ENCODE measurements at places on chromosomes 7 and 10.

- DNase-seq: no peak
Measured at GRCh38 chr7:22117222-22117621, 171.5 kb upstream of the CDCA7L start.

DNA sequence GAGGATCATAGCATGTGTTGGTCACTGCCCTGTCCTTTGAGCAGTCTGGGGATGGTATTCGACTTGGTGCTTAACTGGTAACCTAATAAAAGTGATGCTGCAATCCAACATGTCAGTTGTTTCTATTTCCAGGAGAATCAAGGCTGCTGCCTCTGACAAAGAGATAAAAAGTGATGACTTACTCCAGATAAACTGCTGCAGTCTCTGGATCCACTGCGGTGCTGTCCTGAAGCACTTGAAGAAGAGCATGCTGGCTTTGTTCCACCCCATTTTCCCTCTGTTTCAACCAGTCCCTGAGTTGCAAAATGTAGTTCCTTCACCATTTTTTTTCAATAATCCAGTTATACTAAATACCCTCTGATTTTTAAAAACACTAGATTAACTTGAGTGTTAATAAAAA, 403.5 kb upstream of the ANKRD30A start:
- no peak for DNase-seq

DNA sequence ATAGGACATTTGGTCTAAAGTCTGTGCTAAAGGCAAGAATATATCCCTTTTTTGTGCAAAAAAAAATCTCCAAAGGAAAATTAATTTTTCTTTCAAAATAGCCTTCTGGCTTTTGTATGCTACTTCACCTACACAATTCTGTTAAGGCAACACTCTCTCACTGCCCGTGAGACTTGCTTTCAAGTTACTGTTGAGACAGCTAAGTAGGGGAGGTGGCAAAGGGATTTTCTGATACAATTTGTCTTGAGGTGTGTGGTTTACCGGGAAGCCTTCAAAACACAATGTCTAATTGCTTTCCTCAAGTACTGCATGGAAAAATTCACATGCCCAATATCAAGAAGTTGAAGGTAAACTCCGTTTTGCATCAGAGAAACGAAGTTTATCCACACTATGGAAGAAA, 50.8 kb upstream of the RSU1 start:
- DNase-seq: no peak

DNA sequence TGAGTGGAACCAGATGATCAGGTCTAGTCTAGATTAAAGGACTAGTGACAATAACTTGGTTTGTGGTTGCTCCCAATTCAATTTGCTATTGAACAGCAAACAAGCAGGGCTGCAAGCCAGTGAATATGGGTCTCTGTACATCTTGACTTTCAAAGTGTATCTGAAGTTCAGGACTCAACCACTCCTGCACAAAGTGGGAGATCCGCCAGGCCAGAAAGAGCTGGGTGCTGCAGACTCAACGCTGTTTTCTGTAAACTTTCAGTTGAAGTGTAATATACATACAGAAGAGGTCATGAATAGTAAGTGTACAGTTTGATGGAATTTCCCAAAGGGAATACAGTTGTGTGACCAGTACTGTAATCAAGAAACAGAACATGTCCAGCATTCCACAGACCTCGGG, 416.6 kb downstream of the RPS24 start:
- no peak for DNase-seq

GRCh38 chr10:97329766-97330165, 4.8 kb downstream of the FRAT2 start:
- no peak for DNase-seq

DNA sequence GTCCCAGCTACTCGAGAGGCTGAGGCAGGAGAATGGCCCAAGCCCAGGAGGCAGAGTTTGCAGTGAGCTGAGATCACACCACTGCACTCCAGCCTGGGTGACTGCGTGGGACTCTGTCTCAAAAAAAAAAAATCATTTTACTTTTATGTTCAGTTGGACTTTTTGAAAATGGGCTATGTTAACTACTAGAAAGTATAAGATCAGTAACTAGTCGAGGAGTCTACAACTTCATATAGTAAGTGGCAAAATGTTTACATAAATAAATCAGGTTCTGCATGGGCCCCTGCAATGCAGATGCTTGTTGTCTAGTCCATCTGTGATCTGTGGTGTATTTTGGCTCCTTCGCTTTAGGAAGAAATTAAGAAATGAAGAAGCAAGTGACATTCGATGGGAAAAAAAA, 12.3 kb upstream of the ADO start:
- DNase-seq: no peak

GRCh38 chr7:142855114-142855743, 353 bp downstream of the EPHB6 start:
- DNase-seq: no peak

GRCh38 chr10:66521506-66521905, 404.3 kb upstream of the LRRTM3 start:
- no peak for DNase-seq

GRCh38 chr10:3425261-3425660, 252.7 kb upstream of the PITRM1 start:
- no peak for DNase-seq

- DNase-seq: no peak
Measured at GRCh38 chr7:41820111-41820671, 117.3 kb upstream of the INHBA start.

GRCh38 chr7:148872188-148872587, 11.9 kb downstream of the EZH2 start:
- no peak for DNase-seq

GRCh38 chr7:112134039-112134438, 72.2 kb downstream of the DOCK4 start:
- no peak for DNase-seq

GRCh38 chr10:131882590-131883451, 18.0 kb upstream of the PPP2R2D start:
- DNase-seq: no peak

- no peak for DNase-seq
Measured at GRCh38 chr10:29908962-29909361, 150.4 kb downstream of the JCAD start.

- no peak for DNase-seq
Measured at GRCh38 chr10:127922675-127923366, 15.9 kb downstream of the PTPRE start.

DNA sequence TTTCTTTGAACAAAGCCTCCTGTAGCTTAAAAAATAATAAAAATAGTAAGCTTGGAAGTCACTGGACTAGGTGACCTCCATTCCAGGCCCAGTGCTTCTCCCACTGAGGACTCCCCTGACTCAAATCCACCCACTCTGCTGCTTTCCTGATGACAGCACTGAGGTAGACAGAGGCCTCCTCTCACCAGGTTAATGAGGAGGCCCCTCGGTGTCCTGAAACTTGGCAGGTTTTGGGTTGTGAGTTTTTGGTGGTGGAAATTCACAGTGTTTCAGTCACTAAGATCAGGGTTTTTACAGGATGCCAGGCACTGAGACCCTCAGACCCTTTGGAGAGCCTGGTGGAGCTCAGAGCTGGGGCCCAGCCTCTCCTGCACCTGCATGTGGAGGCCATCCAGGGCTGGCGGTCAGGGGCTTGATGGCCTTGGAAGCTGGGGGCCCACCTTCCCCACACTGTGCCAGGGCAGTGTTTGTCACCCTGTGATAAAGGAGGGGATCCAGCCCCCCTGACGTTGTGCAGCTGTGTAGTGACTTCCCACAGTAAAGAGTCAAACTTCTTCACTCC, 19.1 kb downstream of the TSPAN14 start:
- DNase-seq: no peak

DNA sequence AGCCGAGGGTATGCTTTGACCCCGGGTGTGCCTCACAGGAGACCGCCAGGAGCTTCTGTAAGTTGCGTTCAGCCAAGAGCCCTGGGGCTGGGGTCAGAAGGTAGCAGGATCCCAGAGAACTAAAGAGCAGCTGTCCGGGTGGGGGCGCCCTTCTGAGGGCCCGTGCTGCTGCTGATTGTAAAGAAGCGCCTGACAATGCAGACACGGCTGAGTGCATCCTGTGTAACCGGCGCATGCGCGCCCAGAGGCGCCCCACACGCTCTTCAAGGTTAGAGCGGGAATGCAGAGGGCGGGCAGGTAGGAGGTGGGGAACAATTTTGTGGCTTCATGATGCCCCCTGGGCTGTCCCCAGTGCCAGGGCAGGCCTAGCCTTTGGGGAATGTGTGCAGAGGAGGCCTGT, 210.2 kb upstream of the CTBP2 start:
- DNase-seq: no peak

- no peak for DNase-seq
Measured at GRCh38 chr7:48058990-48059389, 23.6 kb downstream of the C7orf57 start.

DNA sequence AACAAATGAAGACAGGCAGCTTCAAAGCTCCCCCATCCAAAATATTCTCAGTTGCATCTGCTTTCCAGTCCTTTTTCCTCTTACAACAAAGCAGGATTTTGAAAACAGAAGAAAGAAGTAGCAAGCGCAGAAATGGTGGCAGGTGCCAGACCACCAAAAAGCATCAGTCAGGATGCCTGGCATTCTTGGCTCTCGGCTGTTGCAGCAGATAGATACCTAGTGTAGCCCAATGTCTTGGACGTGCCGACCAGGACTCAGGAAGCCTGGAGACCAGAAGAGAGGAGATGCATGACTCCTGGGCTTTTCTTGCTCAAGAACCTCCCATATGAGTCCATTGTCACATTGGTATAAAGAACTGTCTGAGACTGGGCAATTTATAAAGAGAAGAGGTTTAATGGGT, 115.2 kb downstream of the RAB18 start:
- no peak for DNase-seq

- no peak for DNase-seq
Measured at GRCh38 chr7:39392151-39392550, 174.1 kb upstream of the YAE1 start.

DNA sequence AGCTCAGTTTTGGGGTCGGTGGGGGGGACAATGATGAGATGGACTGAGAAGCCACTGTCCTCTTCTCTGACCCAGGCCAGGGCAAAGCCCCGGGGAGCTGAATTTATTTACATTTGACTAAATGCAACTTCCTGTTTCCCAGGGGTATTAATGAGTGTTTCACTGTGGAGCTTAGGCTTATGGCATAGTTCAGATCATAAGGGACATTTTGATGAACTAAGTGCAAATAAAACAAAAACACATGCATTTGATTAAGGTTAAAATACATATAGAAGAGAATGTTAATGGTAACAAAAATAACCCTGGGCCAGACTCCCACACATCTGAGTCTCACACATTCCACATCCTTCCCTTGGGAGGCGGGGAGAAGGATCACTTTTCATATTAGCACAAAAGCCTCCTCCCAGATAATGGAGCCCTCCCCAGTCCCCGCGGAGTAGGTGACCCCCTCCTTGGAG, 320.6 kb downstream of the FRMD4A start:
- no peak for DNase-seq

- DNase-seq: no peak
Measured at GRCh38 chr10:9957351-9957750, 1060.3 kb upstream of the CELF2 start.

GRCh38 chr10:34826221-34826620, 11.1 kb upstream of the PARD3 start:
- no peak for DNase-seq

- no peak for DNase-seq
Measured at GRCh38 chr7:123649964-123650363, 5.7 kb upstream of the LMOD2 start.

- no peak for DNase-seq
Measured at GRCh38 chr10:116687633-116688032, 54.7 kb downstream of the HSPA12A start.

GRCh38 chr10:96999987-97000386, 167.9 kb downstream of the LCOR start:
- DNase-seq: no peak

- DNase-seq: no peak
Measured at GRCh38 chr10:73886661-73887293, 12.4 kb upstream of the CAMK2G start.

DNA sequence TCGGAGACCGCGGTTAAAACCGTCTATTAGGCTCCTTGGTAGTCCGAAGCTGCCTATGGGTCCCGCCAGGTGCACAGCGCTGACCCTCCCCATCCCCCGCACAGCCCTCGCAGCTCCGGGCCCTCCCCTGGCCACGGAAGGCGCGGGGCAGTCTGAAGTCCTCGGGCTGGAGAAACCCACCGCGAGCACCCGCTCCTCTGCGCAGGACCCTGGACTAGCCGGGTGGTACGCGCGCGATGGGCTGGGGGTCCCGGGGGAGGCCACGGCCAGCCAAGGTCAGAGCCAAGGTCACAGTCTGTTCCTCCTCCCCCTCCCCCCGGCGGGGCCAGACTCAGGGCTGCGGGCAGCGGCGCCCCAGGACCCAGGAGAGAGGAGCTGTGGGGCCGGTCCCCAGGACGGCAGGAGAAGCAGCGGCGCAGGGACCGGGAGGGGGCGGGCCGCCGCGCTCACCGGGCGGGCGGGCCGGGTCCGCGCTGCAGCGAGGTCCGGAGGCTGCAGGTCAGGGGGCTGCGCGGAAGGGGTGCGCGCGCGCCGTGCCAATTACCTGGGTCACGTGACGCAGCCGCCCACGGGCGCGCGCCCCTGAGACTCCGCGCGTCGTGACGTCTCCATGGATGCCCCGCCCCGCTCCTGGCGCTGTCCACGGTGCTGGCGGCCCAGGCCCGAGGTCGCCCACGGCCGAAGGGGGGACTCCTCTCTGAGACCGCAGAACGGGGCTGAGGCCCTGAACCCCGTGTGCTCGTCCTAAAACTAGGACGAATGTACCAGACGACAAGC, at the start of gene OGDHL:
Gene OGDHL, minus strand, starts transcription at position 535 of the 777 bp plus-strand sequence. CDS start 3,731 bp downstream, outside the sequence.
- DNase-seq: peak; percentile 15

DNA sequence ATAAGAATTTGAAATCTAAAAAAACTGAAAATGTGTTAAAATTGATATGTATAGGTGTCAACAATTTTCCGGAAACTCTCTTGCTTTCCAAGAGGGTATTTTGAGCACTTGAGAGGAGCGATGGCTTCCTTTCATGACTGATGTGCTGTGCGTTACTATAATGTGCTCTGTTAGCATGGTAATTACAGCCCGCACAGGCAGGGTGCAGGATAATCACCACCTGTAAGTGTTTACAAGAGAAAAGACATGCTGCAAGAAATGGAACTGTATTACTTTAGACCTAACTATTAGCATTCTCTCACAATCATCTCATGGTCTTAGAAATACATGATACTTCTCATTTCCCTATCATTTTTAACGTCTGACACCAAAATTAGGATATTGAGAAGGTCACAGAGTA, 92.4 kb upstream of the ADARB2 start:
- DNase-seq: no peak

DNA sequence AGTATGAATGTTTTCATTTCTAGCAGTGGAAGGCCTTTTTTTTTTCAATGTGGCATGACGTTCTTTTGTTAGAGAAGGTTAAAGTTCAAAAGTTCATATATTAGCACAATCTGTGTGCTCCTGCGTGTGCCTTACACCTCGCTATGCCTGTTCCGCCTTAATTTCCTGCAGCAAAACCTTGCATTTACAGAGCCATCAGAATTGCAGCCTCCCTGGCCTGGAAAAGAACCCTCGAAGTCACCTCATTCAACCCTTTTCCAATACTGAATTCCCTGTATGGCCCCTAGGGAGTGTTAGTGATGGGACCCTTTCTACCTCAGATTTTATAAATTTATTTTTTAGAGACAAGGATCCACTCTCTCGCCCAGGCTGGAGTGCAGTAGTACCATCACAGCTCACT, 103.5 kb upstream of the ZNF438 start:
- no peak for DNase-seq

GRCh38 chr7:82472966-82473365, 29.4 kb upstream of the CACNA2D1 start:
- no peak for DNase-seq

Measured in activated CD8-positive, alpha-beta memory T cell treated with anti-CD3 and anti-CD28 coated beads for 48 hours (primary cell).